ENCODE measurements at places on chromosomes 7 and 10. TPM values are rescaled to one million over a fixed set of nuclear protein-coding genes. Genes with fewer than 3 reads are reported as not detected.

CRTAC1 gene
- 2.7 TPM for total RNA-seq

IQCE gene
- total RNA-seq = 16.0 TPM

PLXDC2 gene
- 44.6 TPM for total RNA-seq

FAM20C gene
- total RNA-seq = 21.9 TPM

DGKB gene
- total RNA-seq = not detected

CRHR2 gene
- 0.45 TPM for total RNA-seq

NME8 gene
- 2.6 TPM for total RNA-seq

FAM25A gene
- not detected for total RNA-seq

UCN3 gene
- total RNA-seq = not detected

GPER1 gene
- 29.2 TPM for total RNA-seq

LIPJ gene
- 3.4 TPM for total RNA-seq

PBLD gene
- total RNA-seq = 5.0 TPM

DNA sequence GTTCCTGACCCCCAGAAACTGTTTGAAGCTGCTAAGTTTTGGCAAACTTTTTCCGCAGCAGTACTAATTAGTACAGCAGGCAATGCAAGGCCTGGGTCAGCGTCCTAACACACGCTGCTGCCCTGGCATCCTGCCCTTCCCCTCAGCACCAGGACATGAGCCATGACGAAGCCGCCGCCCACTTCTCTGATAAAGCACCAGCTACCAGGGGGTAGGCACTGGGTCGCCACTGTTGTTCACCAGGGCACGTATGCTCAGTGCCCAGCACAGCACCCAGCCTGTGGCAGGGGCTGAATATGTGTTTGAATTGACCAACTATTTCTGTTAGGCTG lies 59.5 kb downstream of the CHST15 start:
- no peaks in the 10 kb centered on the region for H3K27me3 ChIP-seq
- peaks cover 30% of the 10 kb centered on the region for H3K36me3 ChIP-seq
- no peak overlapping the region for H3K4me3 ChIP-seq

GRCh38 chr10:62748386-62748785 lies 56.1 kb upstream of the ADO start:
- H3K4me3 ChIP-seq = no peak overlapping the region
- no peaks in the 10 kb centered on the region for H3K4me1 ChIP-seq
- H3K27me3 ChIP-seq = no peaks in the 10 kb centered on the region

DNA sequence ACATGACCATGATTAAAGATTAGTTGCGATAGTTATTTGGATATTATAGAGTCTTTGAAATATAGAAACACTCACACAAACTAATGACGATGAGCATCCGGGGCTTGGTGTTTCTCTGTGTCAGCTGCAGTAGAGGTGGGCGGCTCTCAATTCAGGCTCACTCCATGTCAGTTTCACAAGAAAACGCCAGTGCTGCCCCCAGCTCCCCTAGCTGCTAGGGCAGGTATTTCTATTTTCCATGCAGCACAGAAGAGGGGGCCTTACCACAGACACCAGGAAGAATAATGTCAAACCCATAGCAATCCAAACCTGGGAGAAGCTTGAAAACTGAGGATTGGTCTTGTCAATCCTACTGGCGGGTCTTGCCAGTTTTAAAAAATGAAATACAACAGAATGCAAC lies 197.1 kb downstream of the PHTF2 start:
- no peak overlapping the region for H3K27ac ChIP-seq
- no peaks in the 10 kb centered on the region for H3K36me3 ChIP-seq
- H3K4me1 ChIP-seq = no peaks in the 10 kb centered on the region
- no peak overlapping the region for H3K4me3 ChIP-seq
- DNase-seq = no peak

GRCh38 chr10:117609095-117609795 lies 66.7 kb downstream of the EMX2 start:
- no peaks in the 10 kb centered on the region for H3K27me3 ChIP-seq
- DNase-seq = peak; percentile 8
- H3K4me3 ChIP-seq = no peak overlapping the region
- no peaks in the 10 kb centered on the region for H3K4me1 ChIP-seq

GRCh38 chr7:84811362-84811761 lies 375.5 kb downstream of the SEMA3D start:
- no peak for DNase-seq
- H3K4me3 ChIP-seq = no peak overlapping the region
- no peaks in the 10 kb centered on the region for H3K27me3 ChIP-seq
- no peak overlapping the region for H3K27ac ChIP-seq
- no peaks in the 10 kb centered on the region for H3K36me3 ChIP-seq
- no peaks in the 10 kb centered on the region for H3K4me1 ChIP-seq

GRCh38 chr10:1404323-1405260 lies 332.7 kb downstream of the ADARB2 start:
- H3K27me3 ChIP-seq = no peaks in the 10 kb centered on the region
- H3K27ac ChIP-seq = no peak overlapping the region
- no peak overlapping the region for H3K4me3 ChIP-seq
- H3K36me3 ChIP-seq = no peaks in the 10 kb centered on the region
- no peaks in the 10 kb centered on the region for H3K4me1 ChIP-seq

DNA sequence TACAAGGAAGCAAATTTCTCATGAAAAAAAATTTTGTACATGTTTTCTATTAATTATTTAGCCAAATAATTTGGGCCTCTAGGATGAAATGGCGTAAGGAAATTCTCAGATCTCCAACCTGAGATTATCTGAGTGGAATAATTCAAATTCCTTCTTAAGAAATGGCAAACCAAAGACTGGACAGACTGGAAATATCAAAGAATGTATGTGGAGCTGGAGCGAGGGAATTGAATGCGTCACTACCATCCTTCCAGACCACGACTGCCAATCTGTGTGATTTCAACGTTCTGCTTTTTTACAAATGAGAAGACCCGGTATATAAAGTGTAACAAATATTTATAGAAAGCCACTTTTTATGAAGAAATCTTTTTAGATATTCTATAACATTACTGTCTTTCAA lies 12.4 kb upstream of the BLNK start:
- H3K4me3 ChIP-seq = no peak overlapping the region
- H3K27me3 ChIP-seq = no peaks in the 10 kb centered on the region
- no peak overlapping the region for H3K27ac ChIP-seq
- peaks cover 14% of the 10 kb centered on the region for H3K4me1 ChIP-seq
- no peaks in the 10 kb centered on the region for H3K36me3 ChIP-seq

DNA sequence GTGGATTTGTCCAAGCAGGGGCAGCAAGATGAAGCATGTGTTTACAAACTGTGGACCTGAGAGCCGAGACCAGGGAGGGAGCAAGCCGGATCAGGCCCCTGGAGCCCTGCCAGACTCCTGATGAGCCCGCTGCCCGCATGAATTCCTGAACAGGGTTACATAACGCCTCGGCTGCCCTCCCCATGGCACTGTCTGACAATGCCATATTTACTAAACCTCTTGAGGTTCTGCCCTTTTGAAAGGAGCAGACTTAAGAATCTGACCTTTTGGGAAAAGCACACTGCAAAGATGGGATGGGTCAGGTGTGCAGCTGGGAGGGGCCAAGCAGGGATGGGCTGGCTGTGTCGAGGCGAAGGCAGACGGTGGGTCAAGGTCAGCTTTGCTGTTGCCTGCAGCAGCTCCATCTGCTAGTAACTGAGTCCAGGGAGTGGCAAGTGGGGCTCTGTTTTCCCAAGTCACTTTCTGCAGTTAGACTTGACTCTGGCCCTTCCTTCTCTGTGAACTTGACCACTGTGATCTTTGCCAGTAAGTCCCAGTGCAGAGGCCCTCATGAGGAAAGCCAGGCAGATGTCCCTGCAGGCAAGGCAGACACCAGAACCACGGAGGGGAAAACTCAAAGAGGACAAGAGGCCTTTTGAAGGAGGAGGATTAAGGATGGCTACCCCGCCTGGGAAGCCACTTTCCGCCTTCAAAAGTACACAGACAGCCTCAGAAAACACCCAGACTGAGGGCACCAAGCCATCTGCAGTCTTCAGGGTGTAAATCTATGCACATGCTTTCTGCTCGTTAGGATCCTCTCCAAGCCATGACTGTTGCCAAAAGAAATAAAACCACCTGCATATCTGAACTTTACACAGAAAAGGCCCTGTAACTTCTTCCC lies 175.8 kb downstream of the TNS3 start:
- no peak overlapping the region for H3K4me3 ChIP-seq
- no peaks in the 10 kb centered on the region for H3K36me3 ChIP-seq
- peaks cover 38% of the 10 kb centered on the region for H3K4me1 ChIP-seq
- peak overlapping the region; percentile 94 for H3K27ac ChIP-seq
- DNase-seq = peak; percentile 98

- no peak overlapping the region for H3K4me3 ChIP-seq
- no peaks in the 10 kb centered on the region for H3K4me1 ChIP-seq
- no peak for DNase-seq
- no peaks in the 10 kb centered on the region for H3K36me3 ChIP-seq
- H3K27me3 ChIP-seq = no peaks in the 10 kb centered on the region
- no peak overlapping the region for H3K27ac ChIP-seq
Observed at GRCh38 chr7:138433583-138434443, 26.2 kb upstream of the TRIM24 start.

GRCh38 chr7:10015687-10016086 lies 958.0 kb upstream of the PHF14 start:
- no peak for DNase-seq
- no peak overlapping the region for H3K27ac ChIP-seq
- H3K4me3 ChIP-seq = no peak overlapping the region

DNA sequence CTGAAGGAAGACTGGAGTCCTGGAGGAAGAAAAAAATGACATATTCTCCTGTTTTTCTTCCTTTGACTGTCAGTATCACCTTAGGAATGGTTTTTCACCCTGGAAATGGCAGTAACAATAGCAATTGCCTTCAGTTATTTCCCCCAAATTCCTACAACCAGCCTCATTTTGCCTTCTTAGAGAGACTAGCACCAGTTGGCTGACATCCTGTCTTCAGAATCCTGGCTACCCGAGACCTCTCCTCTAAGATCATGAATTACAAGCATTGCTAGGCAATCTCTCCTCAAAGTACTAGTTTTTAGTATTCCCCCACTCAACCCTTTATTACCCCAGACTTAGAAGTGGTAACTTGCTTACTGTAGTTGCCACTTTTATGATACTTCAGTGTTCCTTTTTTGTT lies 53.4 kb downstream of the TAS2R16 start:
- DNase-seq = no peak
- H3K4me3 ChIP-seq = no peak overlapping the region
- H3K4me1 ChIP-seq = no peaks in the 10 kb centered on the region
- H3K27ac ChIP-seq = no peak overlapping the region

DNA sequence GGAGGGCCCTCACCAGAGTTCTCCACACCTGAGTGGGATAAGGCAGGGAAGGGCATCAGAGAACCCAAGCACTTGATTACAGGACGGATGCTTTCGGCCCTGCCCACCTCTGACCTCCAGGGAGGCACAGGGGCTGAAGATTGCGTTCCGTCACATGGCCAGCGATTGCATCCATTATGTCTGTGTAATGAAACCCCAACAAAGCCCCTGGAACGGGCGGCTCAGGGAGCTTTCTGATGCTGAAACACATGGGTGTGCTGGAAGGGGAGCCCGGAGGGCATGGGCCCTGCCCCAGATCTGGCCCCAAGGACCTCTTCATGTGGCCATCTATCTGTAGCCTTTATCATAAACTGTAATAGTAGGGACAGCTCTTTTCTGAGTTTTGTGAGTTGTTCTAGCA lies 117.2 kb downstream of the PTPN20 start:
- H3K36me3 ChIP-seq = no peaks in the 10 kb centered on the region
- no peak overlapping the region for H3K4me3 ChIP-seq
- H3K27ac ChIP-seq = no peak overlapping the region

DNA sequence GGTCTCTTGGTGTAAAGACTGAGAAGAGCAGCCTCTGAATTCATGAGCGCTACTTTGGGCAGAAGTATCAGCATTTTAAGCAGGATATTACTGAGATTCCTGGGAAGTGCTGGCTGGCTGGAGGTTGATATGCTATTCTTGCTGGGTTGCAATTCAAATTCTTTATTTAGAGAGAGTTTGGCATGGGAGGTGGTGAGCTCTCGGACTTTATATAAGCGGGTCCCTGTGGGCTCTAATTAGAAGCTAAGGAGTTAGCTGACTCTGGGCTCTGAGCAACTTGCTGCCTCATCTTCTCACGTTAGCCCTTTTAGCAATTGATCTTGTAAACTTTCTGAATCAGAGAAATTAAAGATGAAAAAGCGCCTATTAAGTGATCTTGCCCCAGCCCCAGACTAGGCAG lies 430.9 kb downstream of the SORCS3 start:
- no peaks in the 10 kb centered on the region for H3K36me3 ChIP-seq
- no peak for DNase-seq
- no peak overlapping the region for H3K4me3 ChIP-seq
- H3K27me3 ChIP-seq = no peaks in the 10 kb centered on the region

- H3K4me1 ChIP-seq = no peaks in the 10 kb centered on the region
- H3K4me3 ChIP-seq = no peak overlapping the region
- H3K27ac ChIP-seq = no peak overlapping the region
Observed at GRCh38 chr7:126449611-126450268, 803.0 kb downstream of the GRM8 start.

GRCh38 chr7:43850348-43851116 lies 18.8 kb downstream of the MRPS24 start:
- no peaks in the 10 kb centered on the region for H3K4me1 ChIP-seq
- no peak overlapping the region for H3K4me3 ChIP-seq
- DNase-seq = no peak
- no peaks in the 10 kb centered on the region for H3K36me3 ChIP-seq

GRCh38 chr7:69780379-69780778 lies 182.1 kb downstream of the AUTS2 start:
- H3K36me3 ChIP-seq = no peaks in the 10 kb centered on the region
- H3K4me1 ChIP-seq = peaks cover 21% of the 10 kb centered on the region
- no peak for DNase-seq
- H3K4me3 ChIP-seq = no peak overlapping the region
- H3K27me3 ChIP-seq = no peaks in the 10 kb centered on the region
